IPS DF 6.9 (cell line): ENCODE measurements at places on chromosomes 13 and 19.

DNA sequence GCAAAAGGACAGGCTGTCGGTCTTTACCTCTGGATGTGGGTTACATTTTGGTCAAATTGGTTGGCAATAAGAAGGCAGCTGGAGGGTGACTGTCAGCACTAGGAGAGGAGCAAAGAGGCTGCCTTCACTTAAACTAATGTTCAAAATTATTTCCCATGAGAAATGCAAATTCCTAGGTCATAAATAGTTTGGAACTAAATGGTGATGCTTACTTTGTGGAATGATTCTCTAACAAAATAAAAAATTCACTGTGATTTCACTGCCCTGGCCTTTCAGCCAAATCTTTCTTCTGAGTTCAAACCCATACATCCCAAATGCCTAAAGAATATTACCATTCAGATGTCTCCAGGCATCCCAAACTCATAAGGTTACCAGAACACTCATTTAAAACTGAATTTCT lies 25.0 kb upstream of the OXGR1 start:
- no peak for DNase-seq

GRCh38 chr13:94548821-94549231 lies 47.1 kb downstream of the TGDS start:
- peak; percentile 25 for DNase-seq

GRCh38 chr13:92412996-92413395 lies 813.6 kb upstream of the GPC6 start:
- no peak for DNase-seq

GRCh38 chr19:57708641-57709361 lies at the start of gene ZNF154:
TSS of gene ZNF154 (minus strand) at chr19:57709204. CDS start at chr19:57708971, 233 bp downstream.
- DNase-seq, result peak; percentile 73

DNA sequence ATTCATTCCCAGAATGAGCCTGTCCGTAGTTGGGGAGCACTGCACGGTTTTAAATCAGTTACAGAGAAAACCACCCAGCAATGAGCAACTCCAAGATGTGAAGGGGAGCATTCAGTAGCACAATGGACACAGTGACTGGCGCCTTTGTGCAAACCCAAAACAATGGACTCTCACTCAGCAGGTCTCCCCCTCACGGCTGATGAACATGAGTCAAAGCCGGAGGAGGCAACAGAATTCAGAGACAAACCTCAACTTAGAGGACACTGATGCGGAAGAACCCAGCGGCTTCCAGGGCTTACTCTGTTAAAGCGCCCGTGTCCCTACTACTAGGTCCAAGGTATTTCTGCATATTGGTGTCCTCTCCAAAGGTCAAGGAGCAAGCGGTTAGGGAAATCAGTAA lies 17.7 kb downstream of the PLEKHF1 start:
- no peak for DNase-seq

- no peak for DNase-seq
Observed at GRCh38 chr19:1757468-1758230, 4.3 kb downstream of the ONECUT3 start.

GRCh38 chr13:101736566-101736965 lies 284.1 kb downstream of the ITGBL1 start:
- no peak for DNase-seq

DNA sequence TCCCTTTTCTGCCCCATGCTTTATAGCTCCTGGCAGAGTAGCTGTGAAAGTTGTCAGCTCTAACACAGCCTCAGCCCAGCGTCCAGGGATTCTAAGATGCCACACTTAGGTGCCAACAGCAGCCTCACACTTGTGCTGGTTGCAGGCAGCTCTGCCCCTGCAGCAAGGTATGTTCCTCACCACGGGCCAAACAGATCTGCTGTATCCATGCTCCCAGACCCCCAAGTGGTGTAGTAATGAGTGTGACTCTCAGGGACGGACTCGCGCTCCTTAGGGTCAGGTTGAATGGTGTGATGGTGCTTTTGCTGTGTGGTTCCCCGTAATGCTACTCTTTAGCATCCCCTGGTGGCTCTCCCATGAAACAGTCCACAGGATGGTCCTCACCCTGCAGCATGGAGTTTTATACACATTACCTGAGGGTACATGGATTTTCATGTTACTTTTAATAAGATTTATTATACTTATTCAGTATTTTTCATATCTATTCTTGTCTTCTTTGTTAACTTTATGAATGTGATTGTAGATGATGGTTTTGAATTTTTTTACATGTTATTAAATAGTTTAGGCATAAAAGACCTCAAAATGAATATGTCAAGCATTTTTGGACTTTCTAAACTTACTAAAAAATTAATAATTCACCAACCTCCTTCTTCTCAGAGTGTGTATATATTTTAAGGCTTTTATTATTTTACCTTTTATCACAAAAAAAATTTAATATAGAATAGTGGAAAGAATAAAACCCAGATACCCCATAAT lies 232.5 kb downstream of the SLC7A1 start:
- DNase-seq, result peak; percentile 41

GRCh38 chr19:46133101-46133627 lies 8.7 kb upstream of the IGFL3 start:
- peak; percentile 82 for DNase-seq

- no peak for DNase-seq
Observed at GRCh38 chr13:28864544-28864943, 44.4 kb downstream of the MTUS2 start.

DNA sequence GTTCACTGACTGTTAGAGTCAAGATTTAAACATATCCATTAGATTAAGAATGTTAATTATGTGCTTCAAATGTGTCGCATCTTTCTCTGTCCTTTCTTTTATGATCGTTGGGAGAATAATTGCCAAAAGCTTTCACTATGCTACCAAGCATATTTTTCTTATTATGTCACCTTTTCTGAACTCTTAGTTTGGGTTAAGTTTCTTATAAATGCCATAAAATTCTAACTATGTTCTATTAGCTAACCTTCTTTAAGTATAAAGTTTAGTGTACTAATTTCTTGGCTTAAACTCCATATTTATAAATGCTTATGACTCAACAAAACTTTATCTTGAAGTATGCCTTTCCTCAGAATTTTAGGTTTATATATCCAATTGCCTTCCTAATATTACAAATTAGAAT lies 1759.4 kb downstream of the PCDH9 start:
- no peak for DNase-seq
